ENCODE measurements at places on chromosomes 7 and 10.
A peak's percentile ranks its signal among the peaks of the same experiment; 100 is the strongest.

DNA sequence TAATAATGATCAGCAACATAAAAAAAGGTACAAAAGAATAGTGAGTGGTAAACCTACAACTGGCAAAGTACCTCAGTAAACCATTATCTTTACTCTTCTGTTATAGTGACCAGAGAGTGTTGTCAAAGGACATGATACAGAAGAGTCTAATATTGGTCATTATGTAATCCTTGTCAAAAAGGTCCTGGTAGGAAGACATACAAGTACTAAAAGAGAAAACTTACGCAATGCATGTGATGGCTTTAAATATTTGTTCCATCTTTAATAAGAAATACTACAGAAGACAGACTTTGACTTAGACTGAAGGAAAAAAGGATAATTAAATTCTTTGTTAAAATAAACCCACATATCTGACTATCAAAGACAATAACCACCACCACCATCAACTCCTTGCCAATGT, 6.5 kb downstream of the DOCK4 start:
- DNase-seq: no peak

DNA sequence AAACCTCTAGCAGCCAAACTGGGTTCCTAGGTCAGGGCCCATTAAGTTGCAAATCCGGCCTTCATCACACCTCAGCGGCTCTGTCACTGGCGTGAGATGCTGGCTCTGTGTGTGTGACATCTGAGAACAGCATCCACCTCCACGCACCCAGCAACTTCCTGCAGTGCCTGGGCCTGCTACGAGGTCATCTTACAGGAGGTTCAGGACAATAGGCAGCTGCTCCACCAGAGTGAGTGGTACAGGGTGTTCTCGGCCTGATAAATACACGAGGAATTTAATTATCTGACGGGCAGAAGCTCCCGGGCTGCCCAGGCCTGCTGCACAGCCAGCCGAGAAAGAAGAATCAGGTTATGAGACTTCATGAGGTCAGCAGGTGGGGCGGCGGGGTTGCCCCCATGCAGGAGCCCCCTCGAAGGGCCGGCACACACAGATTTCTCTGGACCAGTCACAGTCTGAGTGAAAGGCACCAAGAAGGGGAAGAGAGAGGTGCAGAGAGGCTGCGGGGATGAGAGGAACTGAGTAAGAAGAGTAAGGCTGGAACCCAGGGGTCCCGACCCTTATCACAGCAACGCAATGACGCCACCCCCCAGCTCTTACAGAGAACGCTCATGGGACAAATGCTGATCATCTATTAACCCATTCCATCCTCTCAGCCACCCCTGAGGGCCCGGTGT, 49.3 kb downstream of the CALML3 start:
- DNase-seq: no peak

DNA sequence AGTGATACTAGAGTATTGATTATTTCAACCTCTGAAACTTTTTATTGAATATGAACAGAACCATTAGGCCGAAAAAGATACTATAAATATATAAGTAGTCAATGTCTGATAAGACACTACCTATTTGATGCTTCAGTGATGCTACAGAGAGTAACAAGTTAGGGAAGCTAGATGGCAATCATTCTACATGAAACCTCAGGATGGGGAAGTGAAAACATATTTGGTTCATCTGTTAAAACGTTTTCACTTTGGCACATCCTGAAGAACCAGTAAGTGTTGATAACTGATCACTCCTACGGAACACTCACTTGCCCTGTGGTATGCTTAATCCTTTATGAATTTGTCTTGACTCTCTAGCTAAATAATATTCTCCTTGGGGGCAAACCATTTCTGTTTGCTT, 1064.9 kb downstream of the NXPH1 start:
- DNase-seq: no peak

DNA sequence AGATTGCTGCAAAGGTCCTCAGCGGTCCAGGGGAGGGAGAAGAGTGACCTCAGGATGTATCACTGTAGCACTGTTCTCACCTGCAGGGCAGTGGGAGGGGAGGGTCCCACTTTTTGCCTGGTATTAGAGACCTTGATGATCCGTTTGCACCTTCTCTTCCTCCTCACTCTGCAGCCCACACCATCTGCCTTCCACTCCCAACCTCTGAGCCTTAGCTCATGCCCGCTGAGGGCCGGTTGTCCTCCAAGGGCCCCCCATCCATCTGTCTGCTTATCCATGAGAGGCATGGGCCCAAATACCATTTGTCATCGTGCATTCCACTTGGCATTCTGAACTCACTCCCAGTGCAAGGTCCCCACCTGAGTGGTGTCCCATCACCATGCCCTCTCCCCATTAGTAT, 64.6 kb upstream of the PCBD1 start:
- DNase-seq: no peak

GRCh38 chr10:95907456-95908253, at the start of gene CC2D2B:
Gene CC2D2B (plus strand): TSS chr10:95907975. CDS start chr10:95911324, 3,349 bp downstream.
- peak; percentile 86 for DNase-seq

DNA sequence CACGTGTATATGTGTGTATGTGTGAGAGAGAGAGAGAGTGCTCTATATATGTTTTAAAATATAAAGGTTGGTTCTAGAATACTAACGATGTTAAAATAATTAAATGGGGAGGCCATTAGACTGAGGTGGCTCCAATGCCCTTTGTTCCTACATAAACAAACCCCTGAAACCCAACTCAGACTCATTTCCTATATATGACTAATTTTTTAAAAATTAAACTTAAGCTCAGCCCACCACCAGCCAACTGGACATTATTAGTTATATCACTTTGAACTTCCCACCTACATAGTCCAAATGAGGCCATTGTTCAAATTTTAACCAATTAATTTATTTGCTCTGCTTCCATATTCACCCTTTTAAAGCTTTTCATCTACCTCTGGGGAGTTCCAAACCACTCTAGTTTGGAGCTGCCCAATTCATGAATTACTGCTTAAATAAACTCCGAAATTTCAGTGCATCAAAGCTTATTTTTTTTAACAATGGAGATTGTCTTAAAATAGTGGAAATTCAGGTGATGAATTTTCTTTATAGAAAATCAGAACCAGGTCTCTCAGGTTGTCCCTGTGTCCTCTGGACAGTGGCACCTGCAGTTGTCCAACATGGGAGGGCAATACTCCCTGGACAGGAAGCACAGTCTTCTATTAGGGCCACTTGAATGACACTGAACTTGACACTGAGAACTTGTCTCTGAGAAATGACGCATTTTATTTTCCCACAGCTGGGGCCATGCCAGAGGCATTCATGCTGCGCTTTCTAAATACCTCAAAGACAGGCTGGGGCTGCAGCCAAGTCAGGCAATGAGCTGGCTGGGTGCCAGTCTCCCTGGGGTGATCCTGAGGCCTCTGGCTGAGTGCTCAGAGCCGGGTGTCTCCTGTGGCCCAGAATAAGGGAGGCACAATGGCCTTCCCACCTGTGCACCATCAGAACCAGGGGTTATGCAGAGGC, 109.5 kb upstream of the TMEM72 start:
- peak; percentile 94 for DNase-seq

DNA sequence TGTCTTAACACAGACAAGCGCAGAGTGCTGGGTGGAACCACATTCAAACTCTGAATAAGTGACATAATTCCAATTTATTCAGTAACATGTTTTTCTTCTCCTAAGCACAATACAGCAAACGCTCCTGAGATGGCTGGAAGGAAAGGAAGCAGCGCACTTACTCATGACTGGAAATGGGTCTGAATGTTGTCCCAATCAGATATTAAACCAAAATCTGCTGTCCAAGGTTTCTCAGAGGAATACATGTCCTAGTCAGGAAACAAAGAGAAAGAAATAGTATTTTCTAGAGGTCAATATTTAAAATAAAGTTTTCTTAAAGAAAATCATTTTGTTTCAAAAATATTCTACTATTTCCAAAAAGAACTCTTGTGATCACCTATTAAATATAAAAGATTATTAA, 14.0 kb downstream of the USP6NL start:
- DNase-seq: no peak

DNA sequence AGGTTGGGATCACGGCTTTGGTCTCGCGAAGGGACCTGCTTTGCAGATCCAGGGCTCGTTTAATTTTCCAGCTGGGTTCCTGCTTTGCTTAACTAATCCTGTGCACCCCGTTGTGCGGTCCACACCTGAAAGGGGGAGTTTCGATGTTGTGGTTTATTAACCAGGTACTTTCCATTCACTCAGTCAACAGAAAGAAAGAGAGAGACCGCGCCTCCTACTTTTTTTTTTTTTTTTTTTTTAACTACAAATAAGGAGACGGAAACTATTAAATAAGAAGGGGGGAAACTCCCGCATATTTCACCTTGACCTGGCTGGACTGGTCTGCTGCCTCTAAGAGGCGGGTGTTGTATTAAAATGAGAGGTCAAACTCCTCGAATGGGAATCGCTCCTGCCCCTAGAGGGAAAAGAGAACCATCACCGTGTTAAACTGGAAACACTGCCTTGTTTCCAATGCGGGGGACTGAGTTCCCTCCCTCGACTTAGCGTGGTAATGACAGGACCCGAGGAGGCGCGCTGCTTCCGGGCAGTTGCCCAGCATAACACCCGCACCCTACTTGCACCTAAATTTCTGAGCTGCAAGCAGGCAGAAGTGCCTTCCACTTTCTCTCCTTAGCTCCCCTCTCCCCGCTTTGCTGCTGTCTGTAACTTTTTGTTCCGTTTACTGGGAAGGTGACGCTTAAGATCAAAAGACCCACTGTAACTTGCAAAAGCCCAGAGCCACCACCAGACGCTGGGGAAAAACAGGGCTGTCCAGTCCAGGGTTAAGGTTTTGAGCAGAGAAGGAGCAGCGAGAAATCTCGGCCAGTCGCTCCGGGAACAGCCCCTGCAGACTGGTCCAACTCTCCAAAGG, 1.1 kb upstream of the ITGB8 start:
- DNase-seq: peak; percentile 75

GRCh38 chr7:77958436-77958835, 159.9 kb downstream of the PHTF2 start:
- no peak for DNase-seq

DNA sequence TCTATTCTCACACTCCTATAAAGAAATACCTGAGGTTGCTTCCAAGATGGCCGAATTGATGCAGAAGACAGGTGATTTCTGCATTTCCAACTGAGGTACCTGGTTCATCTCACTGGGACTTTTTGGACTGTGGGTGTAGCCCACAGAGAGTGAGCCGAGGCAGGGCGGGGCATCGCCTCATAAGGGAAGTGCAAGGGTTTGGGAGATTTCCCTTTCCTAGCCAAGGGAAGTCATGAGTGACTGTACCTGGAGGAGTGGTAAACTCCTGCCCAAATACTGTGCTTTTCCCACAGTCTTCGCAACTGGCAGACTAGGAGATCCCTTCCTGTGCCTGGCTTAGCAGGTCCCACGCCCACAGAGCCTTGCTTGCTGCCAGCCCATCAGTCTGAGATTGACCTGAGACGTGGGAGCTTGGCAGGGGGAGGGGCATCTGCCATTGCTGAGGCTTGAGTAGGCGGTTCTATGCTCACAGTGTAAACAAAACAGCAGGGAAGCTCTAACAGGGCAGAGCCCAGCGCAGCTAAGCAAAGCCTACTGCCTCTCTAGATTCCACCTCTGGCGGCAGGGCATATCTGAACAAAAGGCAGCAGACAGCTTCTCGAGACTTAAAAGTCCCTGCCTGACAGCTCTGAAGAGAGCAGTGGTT, 152.2 kb downstream of the ARL4A start:
- DNase-seq: no peak

- no peak for DNase-seq
Observed at GRCh38 chr10:66910671-66911070, 15.2 kb upstream of the LRRTM3 start.

GRCh38 chr10:96013956-96014355, 29.4 kb upstream of the CCNJ start:
- DNase-seq: no peak

- peak; percentile 89 for DNase-seq
Observed at GRCh38 chr7:44867073-44867995, 18.0 kb downstream of the PURB start.

DNA sequence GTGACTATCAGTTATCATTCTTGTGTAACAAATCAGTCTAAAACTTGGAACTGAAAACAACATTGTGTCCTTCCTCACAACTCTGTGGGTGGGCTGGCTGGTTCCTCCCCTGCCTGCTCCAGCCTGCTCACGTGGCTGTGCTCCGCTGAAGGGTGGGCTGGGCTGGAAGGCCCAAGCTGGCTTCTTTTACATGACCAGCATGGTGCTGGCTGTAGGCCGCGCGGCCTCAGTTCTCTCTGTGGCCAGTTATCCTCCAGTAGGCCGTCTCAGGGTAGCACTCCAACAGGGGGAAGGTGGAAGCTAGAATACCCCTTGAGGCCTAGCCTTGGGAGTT, 11.3 kb downstream of the ADAMTS14 start:
- DNase-seq: no peak

GRCh38 chr7:151080067-151080521, 515 bp downstream of the FASTK start:
- DNase-seq: no peak

GRCh38 chr7:38481401-38481800, 149.8 kb downstream of the AMPH start:
- no peak for DNase-seq

DNA sequence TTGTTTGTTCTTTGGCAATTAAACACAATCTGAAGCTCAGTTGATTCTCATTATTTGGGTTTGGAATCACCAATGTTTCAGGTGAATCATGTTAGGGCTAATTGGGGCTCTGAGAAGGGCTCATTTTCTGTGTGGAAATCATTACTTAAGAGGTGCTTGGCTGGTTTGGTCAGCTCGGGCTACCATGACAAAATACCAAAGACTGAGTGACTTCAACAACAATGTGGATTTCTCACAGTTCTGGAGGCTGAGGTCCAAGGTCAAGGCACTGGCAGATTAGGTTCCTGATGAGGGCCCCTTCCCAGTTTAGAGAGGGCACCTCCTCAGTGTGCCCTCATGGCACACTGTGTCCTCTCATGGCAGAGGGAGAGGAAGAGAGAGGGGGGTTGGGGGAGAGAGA, 121.3 kb downstream of the ZNF248 start:
- DNase-seq: no peak

GRCh38 chr10:17866346-17866745, 57.2 kb downstream of the MRC1 start:
- DNase-seq: no peak

DNA sequence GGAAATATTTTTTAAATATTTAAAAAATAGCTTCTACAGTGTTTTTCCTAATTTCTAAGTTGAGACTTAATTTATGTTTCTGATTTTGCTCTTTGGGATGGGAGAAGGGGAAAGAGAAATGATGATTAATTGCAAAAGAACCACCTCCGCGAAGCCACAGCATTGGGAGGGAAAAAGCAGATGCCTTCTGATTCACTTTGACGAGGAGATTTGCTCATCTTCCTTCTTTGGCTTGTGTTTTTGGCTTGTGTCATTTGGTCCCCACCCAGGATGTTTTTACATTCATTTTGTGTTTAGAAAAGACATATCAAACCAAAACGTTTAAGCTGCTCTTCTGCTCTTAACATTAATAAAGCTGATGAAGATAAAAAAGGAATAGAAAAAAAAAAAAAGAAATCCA, 121.7 kb downstream of the MACC1 start:
- no peak for DNase-seq
